Stimulated activated CD8-positive, alpha-beta memory T cell treated with anti-CD3 and anti-CD28 coated beads, Interleukin-4, amount 100 ng/mL, for 1 hour (primary cell): ENCODE measurements at places on chromosomes 4 and X.

- DNase-seq = no peak
Measured at GRCh38 chr4:99998062-99998867, 48.2 kb upstream of the H2AZ1 start.

GRCh38 chrX:13649838-13650237 is 3.1 kb upstream of the TCEANC start:
- no peak for DNase-seq

DNA sequence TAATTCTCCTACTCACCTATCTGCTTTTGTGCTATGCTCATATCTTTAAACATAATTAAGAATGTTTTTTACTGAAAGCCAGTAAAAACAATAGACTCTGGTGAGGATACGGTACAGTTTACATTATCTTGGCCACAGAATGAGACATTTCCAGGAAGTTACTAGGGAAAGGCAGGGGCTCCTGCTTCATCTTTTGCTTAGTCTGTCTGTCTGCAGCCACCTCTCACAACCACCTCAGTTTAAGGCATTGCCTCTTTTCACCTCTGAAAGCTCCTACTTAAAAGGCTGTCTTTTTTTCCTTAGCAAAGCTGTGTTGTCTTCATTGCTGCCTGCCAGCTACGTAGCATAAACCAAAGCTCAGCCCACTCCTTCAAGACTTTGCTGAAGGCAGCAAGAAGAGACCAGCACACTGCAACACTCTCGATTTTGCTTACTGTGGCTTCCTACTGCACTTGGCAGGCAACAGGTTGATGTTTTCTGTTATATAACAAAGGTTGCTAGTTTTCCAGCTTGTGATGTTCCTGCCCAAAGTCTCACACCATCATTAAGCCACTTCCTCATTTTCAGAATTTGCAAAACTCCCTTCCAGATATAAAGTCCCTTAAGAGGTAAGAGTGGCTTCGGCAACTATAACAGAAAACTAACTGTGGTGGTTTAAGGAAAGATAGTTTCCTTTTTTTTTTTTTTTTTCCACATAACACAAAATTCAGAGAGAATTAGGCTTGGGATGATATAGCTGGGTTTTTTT is 432.9 kb downstream of the GRXCR1 start:
- DNase-seq = no peak

DNA sequence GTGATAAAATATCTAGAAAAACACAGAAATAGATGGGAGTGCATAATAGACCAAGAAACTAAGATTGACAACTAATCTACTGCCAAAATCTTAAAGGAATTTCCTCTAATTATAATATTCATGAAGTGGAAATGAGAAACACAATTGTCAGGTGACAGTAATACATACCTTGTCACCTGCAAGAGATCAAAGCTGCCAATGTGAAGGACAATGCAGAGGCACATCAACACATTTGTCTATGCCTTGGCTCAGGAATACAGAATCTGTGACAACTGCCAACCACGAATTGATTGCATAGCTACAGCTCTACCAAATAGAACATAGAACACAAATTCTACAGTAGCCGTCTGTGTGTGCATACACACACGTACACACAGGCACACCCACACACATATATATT is 295.7 kb downstream of the PPARGC1A start:
- DNase-seq = no peak

DNA sequence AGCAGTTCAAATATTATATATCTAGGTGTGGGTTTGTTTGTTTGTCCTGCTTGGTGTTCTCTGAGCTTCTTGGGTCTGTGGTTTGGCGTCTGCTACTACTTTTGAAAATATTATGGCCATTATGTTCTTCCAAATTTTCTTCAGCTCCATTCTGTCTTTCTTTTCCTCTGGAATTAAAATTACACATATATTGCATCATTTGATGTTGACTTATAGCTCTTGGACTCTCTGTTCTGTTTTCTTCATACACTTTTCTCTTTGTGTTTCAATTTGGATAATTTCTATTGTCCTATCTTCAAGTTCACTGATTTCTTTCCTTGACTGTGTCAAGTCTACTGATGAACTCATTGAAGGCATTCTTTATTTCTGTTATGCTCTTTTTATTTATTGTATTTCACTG is 65.2 kb upstream of the ZNF81 start:
- DNase-seq = no peak

GRCh38 chr4:156976147-156976546 is 4.5 kb upstream of the PDGFC start:
- no peak for DNase-seq

DNA sequence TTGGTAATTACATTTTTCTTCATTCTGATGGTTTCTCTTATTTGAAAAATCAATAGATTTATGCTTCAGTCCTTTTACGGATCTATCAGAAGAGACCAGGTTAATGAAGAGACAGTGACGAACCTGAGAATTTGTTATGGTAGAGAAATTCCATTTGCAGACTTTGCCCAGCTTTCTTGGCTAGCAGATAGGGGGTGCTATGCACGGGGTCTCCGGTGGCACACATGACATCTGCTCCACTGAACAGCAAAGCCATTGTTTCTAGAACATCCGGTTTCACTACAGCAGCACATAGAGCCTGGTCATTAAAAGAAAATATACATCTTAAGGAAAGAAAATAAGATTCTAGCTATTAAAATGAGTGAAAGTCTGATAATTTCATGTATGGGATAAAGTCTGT is 85.1 kb downstream of the ARAP2 start:
- no peak for DNase-seq

DNA sequence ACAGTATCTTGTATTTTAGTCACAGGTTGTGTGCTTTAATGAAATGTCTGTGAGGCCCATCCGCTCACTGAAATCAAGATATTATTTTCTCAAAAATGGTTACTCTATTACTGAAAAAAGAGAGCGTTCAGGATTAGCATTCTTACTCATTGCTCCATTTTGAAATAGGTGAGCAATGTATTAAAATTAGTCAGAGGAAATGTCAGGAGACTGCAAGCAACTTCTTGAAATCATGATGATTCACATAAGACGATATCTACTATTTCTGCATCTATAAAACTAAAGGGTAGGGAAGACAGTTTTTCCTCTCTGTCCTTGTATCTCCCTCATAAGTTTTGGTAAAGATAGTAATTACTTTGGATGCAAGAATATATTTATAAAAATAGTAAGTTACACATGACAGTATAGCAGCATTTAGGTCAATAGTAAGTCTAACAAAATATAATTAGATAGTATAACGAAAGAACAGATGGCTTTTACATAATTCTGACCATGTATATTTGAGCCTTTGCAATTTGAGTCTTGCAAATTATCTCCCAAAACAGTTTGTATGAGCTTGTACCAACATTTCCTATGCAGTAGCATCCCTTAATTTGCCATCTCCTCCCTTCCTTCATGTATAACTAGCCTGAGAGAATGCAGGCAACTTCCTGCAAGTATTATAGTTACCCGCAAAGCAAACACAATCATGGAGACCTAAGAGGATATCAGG is 937.8 kb downstream of the PCDH7 start:
- DNase-seq = no peak

DNA sequence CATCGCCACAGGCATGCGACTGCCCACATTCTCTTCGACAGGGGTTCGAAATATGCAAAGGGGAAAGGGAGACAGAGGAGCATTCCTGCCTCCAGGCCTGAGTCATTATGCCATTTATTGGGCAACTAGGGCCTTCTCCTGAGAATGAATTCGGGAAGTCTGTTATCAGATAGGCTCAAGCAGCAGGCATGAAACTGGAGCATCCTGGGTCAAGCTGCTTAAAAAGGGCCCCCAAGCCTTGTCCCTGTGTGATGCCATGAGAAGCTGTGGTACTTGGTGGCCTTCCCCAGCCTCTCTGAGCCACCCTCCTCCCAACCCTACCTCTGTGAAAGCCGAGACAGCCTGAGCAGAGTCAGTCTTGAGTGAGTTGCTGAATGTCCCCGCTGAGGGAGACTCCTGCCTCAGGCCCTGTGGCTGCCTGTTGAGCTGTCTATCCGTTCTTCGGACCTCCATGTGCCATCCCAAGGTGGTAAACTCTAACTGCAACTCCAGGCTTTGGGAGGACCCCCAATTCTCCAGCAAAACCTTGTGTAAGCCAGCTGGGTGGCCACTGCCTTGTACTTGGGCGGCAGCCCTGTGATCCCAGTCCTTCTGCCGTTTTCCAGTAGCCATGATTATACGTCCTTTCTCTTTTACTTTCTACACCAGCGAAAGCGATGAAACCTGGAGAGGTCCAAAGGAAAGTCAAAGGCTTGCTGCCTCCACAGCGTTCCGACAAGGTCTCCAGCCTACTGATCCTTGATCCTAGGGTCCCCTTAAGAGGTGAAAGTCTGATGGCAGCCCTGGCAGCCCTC is 37.7 kb downstream of the NBDY start:
- DNase-seq = no peak

- no peak for DNase-seq
Measured at GRCh38 chr4:56183344-56183959, 203.8 kb downstream of the AASDH start.
